A375 (cell line): ENCODE measurements at places on chromosomes 3 and 15. TPM values are rescaled to one million over a fixed set of nuclear protein-coding genes. Genes with fewer than 3 reads are reported as not detected.

The EPHA3 gene
- 25.6 and 29.2 TPM in 2 replicates for total RNA-seq

The LDHAL6B gene
- not detected in 2 replicates for total RNA-seq

The DGKG gene
- 5.4 TPM in 2 replicates for total RNA-seq

The DNAH12 gene
- total RNA-seq = under 0.01 TPM in 1 of 2 replicates, not detected in the other

The IGF2BP2 gene
- 86.0 and 115 TPM in 2 replicates for total RNA-seq

The TGM4 gene
- 0.80 TPM in 1 of 2 replicates, not detected in the other for total RNA-seq

The ARID3B gene
- 3.9 and 5.7 TPM in 2 replicates for total RNA-seq

The SLC35A5 gene
- 12.9 and 16.0 TPM in 2 replicates for total RNA-seq

The LMAN1L gene
- total RNA-seq = 0.16 and 0.64 TPM in 2 replicates

The NME9 gene
- total RNA-seq = 0.19 TPM in 1 of 2 replicates, not detected in the other

The CCDC13 gene
- total RNA-seq = 0.08 and 2.5 TPM in 2 replicates

The SIDT1 gene
- not detected in 2 replicates for total RNA-seq

The RAB6B gene
- total RNA-seq = 0.41 and 1.9 TPM in 2 replicates

The PRTG gene
- total RNA-seq = 17.3 and 27.5 TPM in 2 replicates

The GUCA1C gene
- total RNA-seq = not detected in 2 replicates

The FETUB gene
- total RNA-seq = not detected in 2 replicates

The GOLGA8G gene
- total RNA-seq = 0.34 and 0.85 TPM in 2 replicates

The NUP210 gene
- 16.0 TPM in 2 replicates for total RNA-seq

The CCDC33 gene
- 1.5 and 3.7 TPM in 2 replicates for total RNA-seq

The CSTA gene
- total RNA-seq = not detected in 2 replicates

The HIGD2B gene
- 0.11 TPM in 1 of 2 replicates, not detected in the other for total RNA-seq

The ISLR2 gene
- 2.8 TPM in 1 of 2 replicates, not detected in the other for total RNA-seq

The CADM2 gene
- total RNA-seq = 0.21 and 2.2 TPM in 2 replicates

The FAM43A gene
- 26.0 and 28.2 TPM in 2 replicates for total RNA-seq

The C3orf80 gene
- total RNA-seq = 0.53 and 1.2 TPM in 2 replicates

The MINAR1 gene
- total RNA-seq = 1.0 and 1.1 TPM in 2 replicates

The LNP1 gene
- total RNA-seq = 2.9 and 3.8 TPM in 2 replicates

The FYTTD1 gene
- total RNA-seq = 48.4 and 58.2 TPM in 2 replicates
